Hematopoietic multipotent progenitor cell treated with erythropoietin and hydrocortisone succinate and interleukin-3 and kit ligand, for 15 days (in vitro differentiated cells): ENCODE measurements at places on chromosomes 12 and 14.

GRCh38 chr12:68455691-68456345 is 123.7 kb upstream of the MDM1 start:
- DNase-seq = no peak

GRCh38 chr12:109736552-109737108 is 23.0 kb downstream of the FAM222A start:
- peak; percentile 16 for DNase-seq

GRCh38 chr12:11711651-11712327 is 62.3 kb downstream of the ETV6 start:
- DNase-seq = no peak

DNA sequence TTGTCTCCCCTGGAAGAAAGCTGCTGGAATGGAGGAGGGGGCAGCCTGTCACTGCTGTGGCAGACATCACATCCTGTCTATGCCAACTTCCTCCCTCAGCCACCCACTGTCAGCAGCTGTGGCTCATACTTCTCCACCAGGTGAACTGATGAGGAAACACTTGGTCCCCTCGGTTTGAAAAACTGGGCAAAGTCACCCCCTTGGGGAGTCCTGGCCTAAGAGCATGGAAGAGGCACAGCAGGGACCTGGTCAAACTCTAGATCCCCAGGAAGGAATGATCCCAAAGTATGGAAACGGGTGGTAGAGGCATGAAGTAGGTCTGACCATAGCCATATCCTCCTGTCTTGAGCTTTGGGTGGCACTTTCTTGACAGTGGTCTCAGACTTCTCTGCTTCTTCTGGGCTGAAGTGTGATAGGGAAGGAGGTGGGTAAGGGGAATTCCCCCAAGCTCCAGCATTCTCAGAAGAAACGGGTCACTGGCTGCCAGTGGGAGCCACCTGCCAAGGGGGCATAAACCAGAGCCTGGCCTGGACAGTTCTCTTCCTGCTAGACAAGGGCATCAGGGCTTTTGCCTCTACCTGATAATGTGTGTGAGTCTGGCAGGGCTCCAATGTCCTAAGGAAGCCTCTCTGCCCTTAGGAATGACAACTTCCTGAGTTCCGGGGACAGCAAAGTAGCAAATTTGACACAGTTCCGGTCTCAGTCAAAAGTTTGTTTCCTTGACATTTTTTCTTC is 36.0 kb downstream of the FMNL3 start:
- DNase-seq = peak; percentile 22

DNA sequence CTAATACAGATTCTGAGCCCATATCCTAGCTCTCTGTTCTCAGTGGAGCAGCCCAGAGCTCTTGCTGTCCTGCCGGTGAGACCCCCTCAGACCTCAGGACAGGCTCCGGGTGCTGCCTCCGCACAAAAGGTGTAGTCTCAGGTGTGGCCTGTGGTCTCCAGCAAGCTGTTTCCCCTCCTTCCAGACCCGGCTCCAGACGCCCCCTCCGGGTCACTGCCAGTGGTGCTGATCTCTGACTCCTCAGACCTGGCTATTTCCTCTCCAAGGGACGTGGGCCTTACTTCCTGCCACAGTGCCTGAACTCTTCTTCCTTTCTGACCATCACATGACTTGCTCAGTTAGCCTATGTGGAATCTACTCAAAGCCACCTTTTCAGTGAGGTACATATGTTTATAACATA is 337.5 kb downstream of the GLT1D1 start:
- DNase-seq = no peak
